Activated CD4-positive, alpha-beta memory T cell treated with anti-CD3 and anti-CD28 coated beads for 36 hours (primary cell): ENCODE measurements at places on chromosomes 16 and 17.

- no peak for DNase-seq
Measured at GRCh38 chr17:49762151-49762941, 1.6 kb downstream of the FAM117A start.

- DNase-seq = no peak
Measured at GRCh38 chr17:71741836-71742235, 379.0 kb upstream of the SOX9 start.

DNA sequence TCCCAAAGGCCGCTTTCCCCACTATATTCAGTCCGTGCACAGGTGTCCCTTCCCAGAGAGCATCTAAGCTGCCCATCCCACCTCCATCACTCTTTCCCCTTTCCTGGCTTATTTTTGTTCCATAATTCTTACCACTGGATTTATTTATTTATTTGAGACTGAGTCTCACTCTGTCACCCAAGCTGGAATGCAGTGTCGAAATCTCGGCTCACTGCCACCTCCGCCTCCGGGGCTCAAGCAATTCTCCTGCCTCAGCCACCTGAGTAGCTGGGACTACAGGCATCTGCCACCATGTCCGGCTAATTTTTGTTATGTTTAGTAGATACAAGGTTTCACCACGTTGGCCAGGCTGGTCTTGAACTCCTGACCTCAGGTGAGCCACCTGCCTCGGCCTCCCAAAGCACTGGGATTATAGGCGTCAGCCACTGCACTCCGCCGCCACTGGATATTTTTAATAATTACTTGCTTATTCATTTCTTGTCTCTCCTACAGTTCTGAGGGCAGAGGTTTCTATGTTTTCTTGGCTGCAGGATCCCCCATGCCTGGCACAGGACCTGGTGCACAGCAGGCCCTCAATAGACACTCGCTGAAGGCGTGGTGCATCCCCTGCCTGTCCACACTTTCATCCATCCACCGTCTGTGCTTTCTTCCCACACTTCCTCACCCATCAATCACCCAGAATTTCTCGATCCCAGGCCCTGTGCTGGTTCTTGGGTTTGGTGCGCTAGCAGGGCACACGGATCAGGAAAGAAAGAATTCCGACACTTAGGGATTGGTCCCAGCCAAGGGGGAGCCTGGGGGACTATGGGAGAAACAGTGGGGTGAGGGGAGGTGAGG, 9.9 kb upstream of the ADGRG1 start:
- DNase-seq = no peak

GRCh38 chr17:10111907-10112452, 86.4 kb downstream of the GAS7 start:
- DNase-seq = no peak

- DNase-seq = peak; percentile 87
Measured at GRCh38 chr17:17839791-17840707, 3.3 kb upstream of the SREBF1 start.

- DNase-seq = no peak
Measured at GRCh38 chr17:42394838-42395237, 6.6 kb upstream of the STAT3 start.

- DNase-seq = no peak
Measured at GRCh38 chr16:66001432-66001831, 365.1 kb upstream of the CDH5 start.

GRCh38 chr17:81457401-81457800, 55.2 kb downstream of the ACTG1 start:
- DNase-seq = no peak
